Esophagus mucosa (tissue), 1 donor: ENCODE measurements at places on chromosomes 12 and 14. TPM values are rescaled to one million over a fixed set of nuclear protein-coding genes. Genes with fewer than 3 reads are reported as not detected.

DNA sequence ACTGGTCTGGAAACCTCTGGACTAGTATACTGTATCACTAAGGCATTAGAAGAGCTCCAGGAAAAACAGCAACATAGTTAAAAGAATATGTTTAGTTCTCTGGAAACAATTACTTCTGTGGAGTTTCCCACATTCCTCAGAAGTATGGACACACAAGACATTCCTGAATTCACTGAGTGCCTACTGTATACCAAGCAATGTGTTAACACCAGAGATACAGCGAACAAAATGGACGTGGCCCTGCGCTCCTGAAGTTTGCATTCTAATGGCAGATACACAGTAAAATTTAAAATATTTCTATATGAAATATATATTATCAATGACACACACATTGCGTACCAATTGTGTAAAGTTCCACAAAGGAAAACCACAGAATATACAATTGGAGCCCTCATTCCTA is 1.1 kb downstream of the ANGEL1 start:
- ATAC-seq: no peak

The TTC7B gene
- total RNA-seq: 9.9 TPM

DNA sequence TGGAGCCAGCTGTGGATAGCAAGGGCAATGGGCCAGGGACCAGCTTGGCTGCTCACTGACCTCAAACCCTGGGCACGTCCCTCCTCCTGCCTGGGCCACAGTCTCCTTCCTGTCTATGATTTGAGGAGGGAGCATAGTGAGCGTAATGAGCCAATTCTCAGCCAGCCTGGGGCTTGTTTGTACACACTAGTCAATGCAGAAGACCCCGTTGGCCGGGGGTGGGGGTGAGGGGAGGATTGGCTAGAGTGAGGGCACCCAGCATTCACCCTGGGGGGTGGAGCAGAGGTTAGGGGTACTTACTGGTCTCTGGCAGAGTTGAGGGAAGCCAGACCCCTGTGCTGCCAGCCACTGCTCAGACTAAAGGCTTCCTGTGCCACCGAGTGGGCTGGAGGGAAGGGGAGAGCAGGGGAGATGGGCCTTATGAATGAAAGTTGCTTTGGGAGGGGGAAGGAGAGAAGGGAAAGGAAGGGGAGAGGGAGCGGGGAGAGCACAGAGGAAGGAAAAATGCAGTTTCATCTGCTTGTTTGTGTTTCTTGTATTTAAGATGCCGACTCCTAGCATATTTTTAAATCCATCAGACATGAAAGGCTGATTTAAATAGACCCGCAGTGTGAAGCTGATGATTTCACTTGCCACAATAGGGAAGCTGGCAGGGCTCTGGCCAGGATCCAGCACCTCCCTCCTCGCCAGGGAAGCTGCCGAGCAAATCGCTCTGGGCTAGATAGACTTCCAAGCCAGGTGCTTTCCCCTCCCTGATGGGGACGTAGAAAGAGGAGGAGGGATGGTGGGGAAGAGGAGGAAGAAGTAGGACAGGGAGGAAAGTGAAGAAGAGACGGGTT is 114.0 kb downstream of the PRMT8 start:
- no peak for ATAC-seq

DNA sequence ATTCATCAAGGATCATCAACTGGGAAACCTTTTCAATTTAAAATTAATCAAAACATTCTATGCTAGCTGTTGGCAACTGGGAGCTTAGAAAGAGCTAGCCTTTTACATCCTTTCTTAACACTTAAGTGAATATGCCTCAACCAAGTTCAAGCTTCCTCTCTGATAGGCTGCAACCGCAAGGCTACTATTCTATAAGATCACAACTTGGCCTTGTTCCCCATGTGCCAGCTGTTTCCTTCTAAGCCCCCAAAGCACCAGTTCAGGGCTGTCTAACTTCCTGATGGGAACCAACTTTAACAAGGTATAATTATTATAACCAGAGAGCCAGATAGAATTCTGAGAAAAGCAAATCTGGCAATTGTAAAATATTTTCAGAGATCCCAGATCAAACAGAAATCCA is 37.0 kb downstream of the KCNC2 start:
- no peak for ATAC-seq

DNA sequence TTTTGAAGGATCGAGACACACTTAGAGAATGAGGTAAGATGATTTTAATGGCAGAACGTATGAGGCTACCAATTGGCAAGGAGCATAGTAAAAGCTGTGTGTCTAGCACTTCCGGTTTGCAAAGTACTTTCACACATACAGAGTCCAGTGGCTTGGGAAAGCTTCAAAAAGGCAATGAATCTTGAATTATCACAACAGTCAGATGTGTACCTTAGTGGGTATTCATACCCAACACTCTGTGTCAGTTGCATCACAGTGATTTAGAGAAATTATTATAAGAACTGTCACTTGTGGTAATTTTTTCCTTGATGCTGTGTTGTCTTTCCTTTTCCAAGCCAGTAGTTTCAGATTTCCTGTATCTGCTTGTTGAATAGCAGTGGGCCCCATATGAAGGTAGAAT is 424.1 kb downstream of the PCNX1 start:
- ATAC-seq: no peak

The TRPV4 gene
- total RNA-seq: 7.3 TPM

DNA sequence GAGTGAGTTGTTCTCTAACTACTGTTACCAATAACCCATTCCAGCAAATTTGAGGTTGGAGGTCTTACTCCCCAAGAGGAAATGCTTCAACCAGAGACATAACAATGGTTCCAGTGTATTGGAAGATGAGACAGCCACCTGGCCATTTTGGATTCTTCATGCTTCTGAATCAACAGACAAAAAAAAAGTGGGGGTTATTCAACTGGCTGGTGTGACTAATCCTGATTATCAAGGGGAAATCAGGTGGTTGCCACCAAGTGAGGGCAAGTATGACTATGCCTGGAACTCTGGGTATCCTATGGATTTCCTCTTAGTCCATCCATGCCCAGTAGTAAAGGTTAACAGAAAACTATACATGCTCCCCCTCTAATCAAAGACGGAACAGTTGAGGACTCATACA is 29.9 kb upstream of the ZNF641 start:
- no peak for ATAC-seq

GRCh38 chr12:69925291-69925690 is 100.3 kb downstream of the MYRFL start:
- no peak for ATAC-seq

- ATAC-seq: no peak
Observed at GRCh38 chr14:36870776-36871175, 209.1 kb downstream of the PAX9 start.

DNA sequence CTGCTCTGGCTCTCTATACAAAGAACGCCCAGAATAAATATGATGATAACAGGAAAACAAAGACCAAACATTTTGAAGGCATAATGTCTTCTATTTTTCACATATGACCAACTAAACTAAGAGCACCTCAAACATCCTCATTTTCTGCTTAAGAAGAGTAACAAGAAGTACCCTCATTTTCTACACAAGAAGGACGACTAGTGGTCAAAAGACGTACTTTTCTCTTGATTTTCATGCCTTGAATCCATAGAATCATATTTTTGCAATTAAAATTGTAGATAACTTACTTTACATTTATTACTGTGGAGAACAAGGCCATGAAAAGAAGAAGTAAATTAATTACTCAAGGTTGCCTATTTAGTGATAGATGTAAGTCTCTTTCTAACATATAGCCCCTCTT is 358.6 kb downstream of the DUSP6 start:
- no peak for ATAC-seq

The CPSF6 gene
- 36.1 TPM for total RNA-seq

DNA sequence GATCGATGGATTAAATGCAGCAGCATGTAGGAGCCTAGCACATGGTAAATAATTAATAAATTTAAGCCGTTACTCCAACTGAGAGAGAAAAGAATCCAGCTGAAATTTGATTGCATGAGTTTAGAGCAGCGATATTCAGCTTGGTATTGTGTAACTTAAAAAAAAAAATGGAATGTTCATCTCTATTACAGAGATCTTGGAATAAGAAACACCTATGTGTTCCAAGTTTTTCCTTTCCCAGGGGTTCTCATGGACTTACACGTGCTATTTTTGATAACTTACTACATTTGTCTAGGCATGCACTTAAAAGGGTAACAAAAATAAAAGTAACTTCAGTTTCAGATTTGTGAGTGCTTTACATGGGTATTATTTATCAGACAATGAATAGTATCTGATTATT is 122.8 kb downstream of the RASSF9 start:
- no peak for ATAC-seq

The CFL2 gene
- total RNA-seq: 7.0 TPM

DNA sequence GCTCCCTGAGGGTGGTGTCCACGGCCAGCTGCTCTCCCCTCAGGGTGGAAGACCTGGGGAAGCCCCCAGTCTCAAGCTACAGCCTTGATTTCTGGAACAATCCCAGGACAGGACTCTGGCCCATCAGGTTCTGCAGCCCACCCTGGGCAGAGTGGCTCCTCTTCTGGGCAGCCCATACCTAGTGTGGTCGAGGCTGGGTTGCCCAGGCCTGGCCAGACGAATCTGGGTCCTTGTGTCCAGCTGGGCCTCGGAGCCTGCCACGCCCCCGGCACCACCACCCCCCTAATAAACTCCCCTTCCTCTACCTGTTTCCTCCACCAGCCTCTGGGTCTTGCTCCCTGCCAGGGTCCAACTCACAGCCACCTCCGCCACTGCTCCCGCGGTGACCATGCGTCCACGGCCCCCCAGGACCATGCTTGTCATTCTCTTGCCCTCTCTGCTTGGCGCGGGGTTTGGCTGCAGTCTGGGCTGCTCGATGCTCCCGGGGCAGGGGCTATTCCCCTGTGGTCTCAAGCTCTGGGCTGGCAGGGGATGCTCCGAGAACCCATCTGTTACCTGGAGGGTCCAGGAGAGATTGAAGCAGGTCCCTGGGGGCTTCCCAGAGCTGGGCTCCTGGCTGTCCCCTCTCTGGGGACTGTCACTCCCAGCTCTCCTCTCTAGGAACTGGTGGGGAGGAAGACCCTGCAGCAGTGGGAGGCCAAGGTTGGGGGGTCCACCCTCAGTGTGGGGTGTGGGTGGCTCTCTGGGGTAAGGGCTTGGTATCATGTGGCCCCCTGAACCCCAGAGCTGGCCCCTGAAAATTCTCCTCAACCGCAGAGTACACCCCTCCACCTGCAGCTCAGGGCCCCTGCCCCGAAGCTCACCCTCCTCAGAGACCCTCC is 8.7 kb upstream of the GPR132 start:
- ATAC-seq: no peak

The PIP4K2C gene
- 35.8 TPM for total RNA-seq

DNA sequence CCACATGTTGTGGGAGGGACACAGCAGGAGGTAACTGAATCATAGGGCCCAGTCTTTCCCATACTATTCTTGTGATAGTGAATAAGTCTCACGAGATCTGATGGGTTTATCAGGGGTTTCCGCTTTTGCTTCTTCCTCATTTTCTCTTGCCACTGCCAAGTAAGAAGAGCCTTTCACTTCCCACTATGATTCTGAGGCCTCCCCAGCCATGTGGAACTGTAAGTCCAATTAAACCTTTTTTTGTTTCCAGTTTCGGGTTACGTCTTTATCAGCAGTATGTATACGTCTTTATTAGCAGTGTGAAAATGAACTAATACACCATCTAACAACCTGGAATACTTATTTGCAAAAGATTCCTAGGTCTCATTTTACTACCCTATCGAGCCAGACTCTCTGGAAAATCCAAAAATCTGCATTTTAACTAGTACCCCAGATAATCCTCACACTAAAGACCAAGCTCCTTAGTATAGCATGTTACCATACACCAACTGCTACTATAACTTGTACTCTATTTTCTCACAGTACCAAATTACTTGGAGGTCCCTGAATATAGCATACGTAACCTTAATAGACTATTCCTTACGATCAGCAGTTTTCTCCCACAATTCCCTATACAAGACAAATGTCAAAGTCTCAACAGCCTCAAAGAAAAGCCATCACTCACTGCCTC is 11.5 kb downstream of the GTF2A1 start:
- no peak for ATAC-seq

The KRT5 gene
- total RNA-seq: 11,855 TPM

The IL31 gene
- total RNA-seq: not detected

DNA sequence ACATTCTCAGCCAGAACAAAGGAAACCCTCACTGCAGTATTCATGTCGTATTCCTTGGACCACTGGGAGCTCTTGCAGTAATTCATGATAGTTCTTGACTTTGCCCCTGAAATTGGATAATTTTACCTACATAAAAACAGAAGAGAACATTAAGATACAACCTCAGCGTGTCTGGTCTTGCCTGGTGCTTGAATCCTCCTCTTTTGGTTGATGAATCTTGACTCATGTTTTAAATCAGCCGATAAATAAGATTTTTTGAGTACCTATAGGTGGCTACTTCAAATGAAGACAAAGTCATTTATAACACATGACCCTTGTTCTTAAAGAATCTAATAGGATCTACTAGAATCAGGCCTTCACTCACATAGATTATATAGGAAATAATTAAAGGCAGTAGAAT is 221.0 kb downstream of the PTPRO start:
- ATAC-seq: no peak

The SLC2A3 gene
- 4.9 TPM for total RNA-seq

DNA sequence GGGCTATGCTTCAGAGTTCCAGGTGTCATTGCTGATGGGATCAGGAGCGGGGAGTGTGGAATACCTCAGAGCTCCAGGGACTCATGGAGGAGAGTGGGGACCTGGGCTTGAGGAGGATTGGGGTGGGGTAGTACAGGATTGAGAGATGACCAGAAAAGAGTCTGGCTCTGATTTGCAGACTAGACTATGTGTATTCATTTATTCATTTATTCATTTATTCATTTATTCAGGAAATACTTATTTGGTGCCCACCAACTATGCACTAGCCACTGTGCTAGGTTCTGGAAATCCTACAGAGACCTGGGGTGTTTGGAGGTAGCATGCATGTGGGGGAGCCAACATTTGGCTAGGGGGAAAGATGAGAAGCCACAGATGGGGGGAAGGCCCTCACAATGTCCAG is 871 bp upstream of the KRT83 start:
- ATAC-seq: no peak
